ENCODE measurements at places on chromosomes 3 and 15.
A peak's percentile ranks its signal among the peaks of the same experiment; 100 is the strongest.

GRCh38 chr3:127110982-127111693, 81.8 kb upstream of the PRR23E start:
- DNase-seq, result no peak

DNA sequence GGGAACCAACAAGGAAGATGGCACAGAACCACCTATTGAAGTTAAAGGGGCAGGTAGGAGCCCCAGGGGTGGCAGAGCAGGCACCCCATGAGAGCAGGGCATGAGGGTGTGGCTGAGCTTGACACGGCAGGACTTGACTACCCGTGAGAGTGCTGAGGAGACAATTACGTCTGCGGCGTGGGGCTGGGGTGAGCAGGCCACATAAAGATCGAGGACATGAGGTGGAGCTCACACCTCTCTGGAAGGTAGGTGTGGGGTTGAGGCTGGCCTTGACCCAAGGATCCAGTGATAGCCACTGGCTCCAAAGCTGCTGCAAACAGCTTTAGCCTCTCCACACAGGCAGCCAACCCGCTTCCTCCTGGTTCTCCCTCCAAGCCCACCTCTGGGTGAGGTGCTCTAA, 64.5 kb downstream of the PCSK6 start:
- DNase-seq, result no peak

DNA sequence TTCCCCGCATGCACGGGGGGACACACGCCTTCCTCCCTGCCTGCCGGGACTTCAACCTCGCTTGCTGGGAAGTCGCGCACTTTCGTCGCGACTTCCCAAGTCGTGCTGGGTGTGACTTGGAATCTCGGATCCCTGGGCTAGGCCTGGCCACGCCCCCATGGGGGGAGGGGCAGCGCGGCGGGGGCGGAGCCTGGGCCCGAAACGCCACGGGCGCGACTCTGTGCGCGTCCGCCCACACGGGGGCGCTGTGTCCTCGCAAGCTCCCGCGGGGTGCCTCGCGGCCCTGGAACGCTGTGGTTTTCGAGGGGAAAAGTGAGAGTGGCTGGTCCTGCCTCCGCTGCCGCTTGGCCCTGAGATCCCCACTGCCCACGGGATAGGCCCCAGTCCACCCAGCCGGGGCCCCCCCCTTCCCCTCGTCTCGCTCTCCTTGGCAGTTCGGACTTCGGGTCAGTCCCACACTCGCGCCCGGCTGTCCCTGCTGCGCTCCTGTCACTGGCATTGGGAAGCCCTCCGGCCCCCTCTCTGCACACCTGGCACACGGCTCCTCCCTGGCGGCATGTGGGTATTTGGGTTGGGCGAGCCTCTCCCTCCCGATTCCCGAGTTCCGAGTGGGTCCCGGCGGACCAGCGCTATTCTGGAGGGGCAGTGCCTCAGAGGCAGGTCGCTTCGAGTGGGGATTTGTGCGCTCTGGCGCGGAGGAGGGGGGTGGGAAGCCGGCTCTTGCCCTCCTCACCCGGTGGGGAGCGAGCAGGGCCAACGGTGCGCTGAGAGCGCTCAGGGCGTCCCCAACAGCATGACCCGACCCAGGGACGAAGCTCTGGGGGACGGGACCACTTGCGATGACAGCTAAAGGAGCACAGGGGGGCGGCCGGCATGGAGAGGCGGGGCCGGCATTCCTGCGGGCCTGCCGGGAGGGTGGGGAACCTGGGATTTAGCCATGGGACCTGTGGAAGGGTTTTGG, 23.6 kb downstream of the SEC61A1 start:
- peak; percentile 54 for DNase-seq

GRCh38 chr3:50390508-50391224, 31.3 kb upstream of the TMEM115 start:
- no peak for DNase-seq

- no peak for DNase-seq
Measured at GRCh38 chr15:71970435-71970834, 147.5 kb downstream of the MYO9A start.

- DNase-seq, result no peak
Measured at GRCh38 chr3:133477487-133477886, 77.6 kb downstream of the BFSP2 start.

- no peak for DNase-seq
Measured at GRCh38 chr3:77935418-77935817, 895.5 kb downstream of the ROBO2 start.

DNA sequence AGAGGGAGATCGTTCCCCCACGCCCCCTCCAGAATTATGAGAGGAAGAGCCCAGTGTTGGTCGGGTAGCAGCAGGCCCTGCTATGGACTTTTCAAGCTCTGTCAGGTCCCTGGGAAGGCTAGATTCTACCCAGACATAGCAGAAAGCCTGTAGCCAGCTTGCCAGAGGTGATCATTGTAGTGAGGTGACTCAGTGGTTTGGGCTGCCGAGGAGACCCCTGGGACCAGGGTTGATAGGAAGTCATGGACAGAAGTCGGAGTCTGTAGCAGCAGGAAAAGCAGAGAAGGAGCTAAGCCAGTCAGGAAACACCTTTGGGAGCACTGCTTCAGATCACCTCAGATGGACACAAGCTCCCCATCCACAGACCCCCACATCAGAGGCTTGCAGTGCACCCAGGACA, 67.7 kb downstream of the CCNL1 start:
- DNase-seq, result no peak

DNA sequence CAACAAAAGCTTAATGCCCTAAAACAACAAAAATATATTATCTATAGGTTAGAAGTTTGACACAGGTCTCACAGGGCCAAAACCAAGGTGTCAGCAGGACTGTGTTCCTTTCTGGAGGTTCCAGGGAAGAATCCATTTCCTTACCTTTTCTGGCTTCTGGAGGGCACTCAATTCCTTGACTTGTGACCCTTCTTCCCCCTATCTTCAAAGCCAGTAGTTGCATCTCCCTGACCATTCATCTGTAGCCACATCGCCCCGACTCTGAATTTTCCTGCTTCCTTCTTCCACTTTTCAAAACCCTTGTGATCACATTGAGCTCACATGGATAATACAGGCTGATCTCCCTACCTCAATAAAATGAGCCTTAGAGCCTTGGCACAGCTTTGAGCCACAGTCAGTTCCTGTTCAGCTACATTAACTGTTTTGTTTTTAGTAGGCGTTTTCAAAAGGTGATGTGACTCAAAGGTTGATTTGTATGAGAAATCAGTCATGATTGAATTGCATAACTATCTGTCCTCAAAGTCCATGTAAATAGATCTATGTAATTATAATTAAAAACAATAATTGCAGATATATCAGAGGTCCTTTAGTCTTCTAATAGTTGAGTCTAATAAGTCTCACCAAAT, 12.4 kb downstream of the PFN2 start:
- no peak for DNase-seq

DNA sequence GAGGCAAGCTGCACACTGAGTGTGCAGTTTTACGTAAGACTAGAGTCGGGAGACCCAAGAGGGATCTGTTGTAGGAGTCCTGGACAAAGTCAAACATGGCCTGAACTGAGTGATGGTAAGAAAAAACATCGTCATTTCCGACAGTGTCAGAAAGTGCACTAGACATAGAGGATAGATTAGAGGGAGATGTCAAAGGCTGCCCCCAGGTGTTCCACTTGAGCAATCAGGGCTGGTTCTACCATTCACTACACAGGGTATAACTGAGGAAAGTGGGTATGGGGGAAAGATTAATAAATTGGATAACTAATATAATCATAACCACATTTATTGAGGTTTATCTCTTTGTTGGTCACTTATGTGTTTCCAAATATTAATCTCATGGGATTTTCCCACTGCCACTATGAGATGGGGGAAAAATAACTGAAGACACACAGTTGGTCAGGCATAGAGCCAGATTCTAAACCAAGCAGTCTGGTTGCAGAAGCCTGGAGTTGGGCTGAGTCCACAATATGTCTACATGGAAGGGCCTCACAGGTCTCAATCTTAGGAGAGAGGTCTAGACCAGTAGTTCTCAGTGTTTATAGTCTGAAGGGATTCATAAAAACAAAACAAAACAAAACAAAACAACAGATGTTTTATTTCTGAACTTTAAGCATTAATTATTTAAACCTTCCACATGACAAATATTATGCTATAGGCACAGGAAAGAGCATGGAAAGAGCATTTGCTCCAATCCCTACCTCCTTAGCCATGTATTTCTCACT, 766.5 kb downstream of the NTRK3 start:
- DNase-seq, result no peak

GRCh38 chr3:97430601-97431000, 334.0 kb upstream of the ARL6 start:
- DNase-seq, result no peak

- DNase-seq, result no peak
Measured at GRCh38 chr3:115164374-115165221, 17.5 kb upstream of the ZBTB20 start.

GRCh38 chr3:57949785-57950615, 58.2 kb upstream of the FLNB start:
- no peak for DNase-seq

DNA sequence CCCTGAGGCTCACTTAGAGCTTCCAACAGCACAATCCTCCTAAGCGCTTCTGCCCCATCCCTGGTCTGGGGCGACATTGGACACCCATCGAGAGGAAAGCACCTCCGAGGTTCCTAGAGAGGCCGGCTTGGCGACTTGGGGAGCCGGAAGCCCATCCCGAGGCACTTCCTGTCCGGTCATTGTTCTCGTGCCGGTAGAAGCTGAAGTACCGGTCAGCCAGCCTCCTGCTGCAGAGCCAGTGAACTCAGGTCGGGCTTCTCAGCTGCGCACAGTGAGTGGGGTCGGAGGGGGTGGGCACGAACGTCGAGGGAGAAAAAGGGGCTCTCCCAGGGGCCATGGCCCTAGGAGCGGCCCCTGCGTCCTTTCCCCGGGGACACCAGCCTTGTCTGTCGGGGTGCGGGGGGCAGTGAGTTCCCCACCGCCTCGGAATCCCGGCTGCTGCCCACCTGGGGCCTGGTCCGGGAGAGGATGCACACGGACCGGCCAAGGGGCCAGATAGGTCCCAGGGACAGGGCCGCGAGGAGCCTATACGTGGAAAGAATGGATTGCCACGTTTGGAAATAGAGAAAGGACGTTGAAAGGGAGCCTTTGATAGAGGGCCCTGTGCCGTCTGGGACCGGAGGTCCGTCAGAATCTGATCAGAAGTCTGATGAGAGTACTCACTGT, at the start of gene ZNF35:
TSS of gene ZNF35 (plus strand) at position 169 of the 666 bp plus-strand sequence. CDS start 2,336 bp downstream, outside the sequence.
- peak; percentile 87 for DNase-seq

Measured in HTR-8/SVneo (cell line).